ENCODE measurements at places on chromosomes 6 and 20.

GRCh38 chr20:12306107-12306506 lies 388.4 kb downstream of the BTBD3 start:
- no peak for DNase-seq

GRCh38 chr6:37906121-37906520 lies 86.6 kb downstream of the ZFAND3 start:
- no peak for DNase-seq

DNA sequence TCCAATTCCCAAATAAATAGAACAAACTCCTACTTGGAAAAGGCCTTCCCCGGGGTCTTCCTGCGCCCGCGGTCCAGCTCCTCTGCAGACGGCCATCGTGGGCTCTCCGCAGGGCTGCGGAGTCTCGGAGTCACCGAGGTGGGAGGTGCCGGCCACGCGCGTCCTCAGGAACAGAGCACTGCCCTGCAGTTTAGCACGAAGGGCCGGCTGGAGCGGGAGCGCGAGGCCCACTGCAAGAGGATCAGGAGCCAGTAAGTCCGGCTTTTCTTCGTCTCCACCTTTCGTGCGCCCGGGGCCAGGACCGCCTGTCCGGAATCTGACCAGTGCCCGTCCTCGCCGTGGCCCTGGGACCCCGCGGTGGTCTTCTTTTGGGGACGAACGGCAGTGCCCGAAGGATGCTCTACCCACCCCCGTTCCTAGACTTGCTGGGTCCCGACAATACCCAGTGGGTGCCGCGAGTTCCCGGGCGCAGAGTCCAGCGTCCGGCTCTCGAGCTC lies 1.4 kb downstream of the BHLHE23 start:
- no peak for DNase-seq

DNA sequence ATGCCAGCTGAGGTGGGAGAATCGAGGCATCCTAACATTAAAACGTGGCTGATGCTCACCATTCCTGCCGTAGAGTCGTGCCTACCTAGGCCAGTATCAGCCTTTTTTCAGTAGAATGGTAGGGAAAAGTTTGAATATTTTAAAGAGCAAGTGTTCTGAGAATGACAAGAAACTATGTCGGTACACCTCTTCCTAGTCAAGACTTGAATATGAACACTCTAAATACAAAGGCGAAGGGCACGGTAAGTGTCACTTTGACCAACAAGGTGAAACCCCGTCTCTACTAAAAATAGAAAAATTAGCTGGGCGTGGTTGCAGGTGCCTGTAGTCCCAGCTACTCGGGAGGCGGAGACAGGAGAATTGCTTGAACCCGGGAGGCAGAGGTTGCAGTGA lies 1.0 kb downstream of the GINM1 start:
- no peak for DNase-seq

GRCh38 chr6:158686791-158687381 lies 37.0 kb downstream of the SYTL3 start:
- no peak for DNase-seq

DNA sequence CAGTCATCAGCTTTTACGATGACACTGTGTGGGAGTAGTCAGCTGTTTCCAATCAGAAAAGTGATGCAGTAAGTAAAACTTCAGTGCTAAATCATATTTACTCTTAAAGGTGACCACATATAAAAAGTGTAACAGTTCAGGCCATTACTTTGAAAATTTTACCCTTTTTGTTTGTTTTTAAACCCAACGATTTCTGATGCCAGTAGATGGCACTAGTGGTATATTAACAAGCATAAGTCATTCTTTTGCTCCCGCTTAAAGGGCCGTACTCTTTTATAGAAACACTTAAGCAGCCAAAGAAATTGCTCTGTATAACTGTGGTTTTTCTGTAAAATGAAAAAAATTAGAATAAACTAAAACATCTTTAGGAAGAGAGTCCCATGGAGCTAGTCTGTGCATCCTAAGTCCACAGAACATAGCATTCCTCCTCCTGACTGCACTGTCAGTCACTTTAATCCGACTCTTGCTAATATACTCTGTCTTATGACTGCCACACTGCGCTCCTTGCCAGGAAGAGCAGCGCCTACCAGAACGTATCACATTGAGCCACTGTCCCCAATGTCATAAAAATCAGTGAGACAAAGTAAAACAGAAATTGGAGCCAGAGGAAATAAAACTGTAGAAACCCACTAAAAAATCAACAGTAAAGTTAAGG lies 25.0 kb downstream of the HEBP2 start:
- DNase-seq = no peak

DNA sequence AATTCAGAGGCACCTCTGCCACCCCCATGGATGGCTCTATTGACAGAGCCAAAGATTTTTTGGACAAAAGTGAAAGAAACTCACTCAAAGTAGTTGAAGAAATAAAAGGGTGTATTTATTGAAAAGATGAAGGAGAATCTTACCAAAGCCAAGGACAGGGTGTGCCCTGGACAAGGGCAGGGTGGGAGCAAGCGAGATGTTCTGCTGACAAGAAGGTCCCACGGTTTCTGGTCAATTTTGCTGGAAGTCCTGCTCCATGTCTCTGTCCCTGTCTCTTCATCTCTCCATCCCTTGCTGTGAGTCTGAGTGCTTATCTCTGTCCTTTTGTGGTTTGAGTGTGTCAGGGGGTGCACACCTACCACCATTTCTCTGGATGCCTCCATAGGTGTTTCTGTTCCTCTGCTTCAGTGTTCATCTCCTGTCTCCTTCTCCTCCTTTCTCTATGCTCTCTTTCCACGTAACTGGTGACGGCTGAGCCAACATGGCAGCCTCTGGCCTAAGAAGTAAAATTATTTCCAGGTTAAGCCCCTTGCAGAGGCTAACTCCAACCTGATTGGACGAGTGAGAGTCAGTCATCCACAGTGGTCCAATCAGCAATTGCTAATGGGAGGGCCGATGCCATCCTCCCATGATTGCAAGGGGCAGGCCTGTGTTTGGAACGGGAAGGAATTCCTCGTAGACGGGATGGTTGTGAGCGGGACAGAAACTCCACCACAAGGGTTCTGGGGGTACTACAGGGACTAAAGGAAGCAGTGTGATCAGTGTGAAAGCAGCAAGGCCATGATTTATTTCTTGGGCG lies 502.1 kb upstream of the CDH4 start:
- no peak for DNase-seq

DNA sequence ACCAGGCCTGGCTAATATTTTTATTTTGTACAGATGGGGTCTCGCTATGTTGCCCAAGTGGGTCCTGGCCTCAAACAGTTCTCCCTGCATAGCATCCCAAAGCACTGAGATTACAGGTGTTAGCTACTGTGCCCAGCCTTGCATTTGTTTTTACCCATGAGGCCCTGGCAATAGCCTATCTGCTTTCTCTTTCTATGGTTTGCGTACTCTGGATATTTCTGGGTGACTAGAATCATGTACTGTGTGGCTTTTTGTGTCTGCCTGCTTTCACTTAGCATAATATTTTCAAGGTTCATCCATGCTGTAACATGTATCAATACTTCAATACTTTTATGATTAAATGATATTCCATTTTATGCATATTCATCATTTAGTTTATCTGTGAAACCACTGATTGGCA lies 451.7 kb downstream of the GRIK2 start:
- DNase-seq = no peak

DNA sequence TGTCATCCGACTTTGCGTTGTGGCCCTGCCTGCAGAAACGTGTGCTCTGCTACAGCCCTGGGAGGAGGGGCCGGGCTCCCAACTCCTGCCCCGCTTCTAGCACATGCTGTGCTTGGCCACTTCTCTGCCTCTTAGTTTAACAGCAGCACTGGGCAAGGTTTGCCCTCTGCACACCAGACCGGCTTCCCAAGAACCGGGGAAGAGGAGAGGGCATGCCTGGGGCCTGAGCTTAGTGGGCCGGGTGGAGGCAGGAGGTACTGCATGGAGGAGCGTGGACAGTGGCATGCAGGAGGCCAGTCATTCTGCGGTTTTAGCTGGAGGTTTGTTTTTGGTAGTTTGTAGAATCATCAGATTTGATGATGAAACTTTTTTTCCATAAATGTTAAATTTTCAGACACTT lies 45.5 kb downstream of the CEP43 start:
- no peak for DNase-seq

DNA sequence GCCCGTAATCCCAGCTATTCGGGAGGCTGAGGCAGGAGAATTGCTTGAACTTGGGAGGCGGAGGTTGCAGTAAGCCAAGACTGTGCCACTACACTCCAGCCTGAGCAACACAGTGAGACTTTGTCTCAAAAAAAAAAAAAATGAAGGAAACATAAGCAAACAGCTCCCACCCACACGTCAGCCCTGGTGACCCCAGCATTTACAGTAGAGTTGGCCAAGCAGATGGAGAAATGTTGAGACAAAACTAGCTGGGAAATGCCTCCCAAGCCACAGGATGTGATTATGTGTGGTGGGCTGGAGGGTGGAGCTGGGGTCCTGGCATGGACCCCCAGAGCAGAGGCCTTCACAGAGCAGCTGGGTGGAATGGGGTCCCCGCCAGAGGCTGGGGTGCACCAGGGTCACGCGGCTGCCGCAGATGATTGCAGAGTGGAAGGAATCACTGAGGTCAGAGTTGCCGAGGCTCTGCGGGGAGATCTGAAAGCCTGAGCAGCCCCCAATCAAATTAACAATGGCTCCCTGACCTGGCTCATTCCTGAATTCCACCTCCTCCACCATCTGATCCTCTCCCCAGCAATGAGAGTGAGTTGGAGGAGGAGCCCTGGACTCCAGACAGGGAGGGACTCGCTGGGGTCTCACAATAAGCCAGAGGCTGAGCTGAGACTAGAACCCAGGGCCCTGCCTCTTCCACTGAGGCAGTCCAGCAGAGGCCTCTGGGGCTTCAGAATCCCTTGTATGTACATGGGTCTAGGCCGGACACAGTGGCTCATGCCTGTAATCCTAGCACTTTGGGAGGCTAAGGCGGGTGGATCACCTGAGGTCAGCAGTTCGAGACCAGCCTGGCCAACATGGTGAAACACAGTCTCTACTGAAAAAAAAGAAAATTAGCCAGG lies 34.7 kb upstream of the TGM2 start:
- DNase-seq = no peak

- no peak for DNase-seq
These were observed 656.0 kb downstream of the KIF16B start for GRCh38 chr20:15917283-15917682.

DNA sequence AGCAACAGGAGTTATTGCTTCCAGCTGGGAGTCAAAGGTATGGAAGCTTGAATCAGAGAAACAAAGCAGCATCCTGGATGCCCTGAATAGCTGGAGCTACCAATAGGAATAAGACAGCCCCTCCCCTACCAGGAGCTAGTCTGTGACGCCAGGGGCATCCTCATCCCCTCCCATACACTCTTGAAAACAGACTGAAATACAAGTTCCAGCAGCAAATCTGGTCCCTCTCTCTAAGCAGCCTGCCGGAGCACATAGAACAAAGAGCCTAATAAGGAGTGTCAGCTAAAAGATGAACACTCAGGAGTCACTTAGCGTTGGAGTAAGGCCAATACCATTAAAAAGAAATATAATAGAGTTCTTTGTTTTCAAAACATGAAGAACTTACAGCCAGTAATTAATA lies 25.6 kb downstream of the FILIP1 start:
- no peak for DNase-seq

DNA sequence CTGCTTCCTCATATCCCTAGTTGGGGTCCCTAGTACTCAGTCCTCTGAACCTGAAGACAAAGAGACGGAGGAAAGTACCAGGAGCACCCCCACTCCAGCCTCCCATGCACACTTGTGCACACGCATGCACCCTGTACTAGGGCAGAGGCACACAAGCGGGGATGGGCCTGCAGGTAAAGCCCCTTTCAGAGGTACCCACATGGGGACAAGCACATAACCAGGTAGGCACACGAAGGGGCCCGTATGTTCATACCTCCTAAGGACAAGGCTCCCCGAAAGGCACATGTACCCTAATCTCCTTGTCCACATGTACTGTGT lies 1.1 kb downstream of the TMEM151B start:
- DNase-seq = no peak

DNA sequence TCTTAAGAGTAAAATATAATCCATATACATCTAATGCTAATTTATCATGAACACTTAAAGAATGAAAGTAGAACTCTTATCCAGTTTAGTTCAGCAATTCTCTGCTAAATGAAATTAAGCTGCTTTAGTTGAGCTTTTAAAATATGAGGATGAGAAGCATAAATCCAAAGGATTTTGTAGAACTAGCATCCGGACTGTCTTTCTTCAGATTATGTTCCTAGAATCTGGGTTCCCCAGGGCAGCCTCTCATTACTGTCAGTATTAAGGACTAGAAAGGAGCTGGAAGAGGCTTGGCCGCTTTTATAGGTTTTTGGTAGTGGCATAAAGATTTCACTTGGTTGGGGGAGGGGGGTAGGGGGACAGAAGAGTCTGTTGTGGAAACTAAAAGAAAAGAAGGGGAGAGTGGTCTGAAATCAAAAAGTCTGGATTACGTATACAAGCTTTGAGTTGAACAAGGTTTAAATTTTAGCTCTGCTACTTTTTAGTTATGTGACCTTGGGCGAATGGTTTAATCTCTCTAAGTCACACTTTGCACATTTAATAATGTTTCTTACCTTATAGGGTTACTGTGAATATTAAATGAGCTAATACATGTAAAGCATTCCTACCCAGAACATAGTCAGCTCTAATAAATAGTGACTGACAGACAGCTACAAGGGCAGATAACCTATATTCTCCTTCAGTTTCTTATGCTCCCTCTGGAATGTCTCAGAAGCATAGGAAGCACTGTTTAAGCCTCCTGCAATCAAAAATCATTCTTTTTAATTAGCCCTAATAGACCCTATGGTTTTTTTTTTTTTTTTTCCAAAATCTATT lies 3.7 kb downstream of the SGK1 start:
- DNase-seq = no peak

- DNase-seq = no peak
These were observed 95.0 kb downstream of the PAK5 start for GRCh38 chr20:9743871-9744270.

- no peak for DNase-seq
These were observed 102.5 kb downstream of the TAF4 start for GRCh38 chr20:61963149-61963548.

- no peak for DNase-seq
These were observed 60.0 kb downstream of the GINS1 start for GRCh38 chr20:25467441-25467840.

Data from NCI-H2107 (cell line).